Renal cortex interstitium (tissue), 15 donors: ENCODE measurements at places on chromosomes 12 and 14. TPM values are rescaled to one million over a fixed set of nuclear protein-coding genes. Genes with fewer than 3 reads are reported as not detected.

C12orf56 gene
- 1.2 TPM for polyA plus RNA-seq

CABP1 gene
- polyA plus RNA-seq = 4.6 TPM

KCNC2 gene
- 0.73 TPM for polyA plus RNA-seq

MIPOL1 gene
- 9.8 TPM for polyA plus RNA-seq

A2ML1 gene
- polyA plus RNA-seq = 0.08 TPM

BHLHE41 gene
- polyA plus RNA-seq = 0.84 TPM

TAS2R46 gene
- not detected for polyA plus RNA-seq

LLPH gene
- polyA plus RNA-seq = 42.8 TPM

HOXC4 gene
- 76.1 TPM for polyA plus RNA-seq

TMEM52B gene
- polyA plus RNA-seq = 167 TPM

KRT73 gene
- 0.04 TPM for polyA plus RNA-seq

GPR84 gene
- polyA plus RNA-seq = 0.07 TPM

SMIM41 gene
- polyA plus RNA-seq = 0.69 TPM

PTHLH gene
- polyA plus RNA-seq = 1.2 TPM

PELI2 gene
- polyA plus RNA-seq = 22.1 TPM

MYH6 gene
- 0.11 TPM for polyA plus RNA-seq

BCL11B gene
- polyA plus RNA-seq = 2.7 TPM

LAG3 gene
- polyA plus RNA-seq = 2.1 TPM

ANKS1B gene
- polyA plus RNA-seq = 5.2 TPM

ADAM21 gene
- 0.65 TPM for polyA plus RNA-seq

CD4 gene
- 28.0 TPM for polyA plus RNA-seq

STON2 gene
- 44.0 TPM for polyA plus RNA-seq

MFAP5 gene
- 6.1 TPM for polyA plus RNA-seq

TDRD9 gene
- polyA plus RNA-seq = 7.3 TPM

NFATC4 gene
- polyA plus RNA-seq = 58.4 TPM

TSPAN11 gene
- polyA plus RNA-seq = 5.0 TPM

ACOT4 gene
- 3.5 TPM for polyA plus RNA-seq

ADGRD1 gene
- 15.0 TPM for polyA plus RNA-seq

TGFB3 gene
- 17.2 TPM for polyA plus RNA-seq

KERA gene
- not detected for polyA plus RNA-seq

TMEM63C gene
- polyA plus RNA-seq = 0.57 TPM
